ENCODE measurements at places on chromosomes 3 and 15.
A peak's percentile ranks its signal among the peaks of the same experiment; 100 is the strongest.

GRCh38 chr3:47163169-47164006, 525 bp downstream of the SETD2 start:
- DNase-seq, result peak; percentile 37

GRCh38 chr3:120524171-120524923, 71.8 kb upstream of the NDUFB4 start:
- DNase-seq, result no peak

- DNase-seq, result no peak
Observed at GRCh38 chr15:93500155-93500554, 411.1 kb upstream of the RGMA start.

DNA sequence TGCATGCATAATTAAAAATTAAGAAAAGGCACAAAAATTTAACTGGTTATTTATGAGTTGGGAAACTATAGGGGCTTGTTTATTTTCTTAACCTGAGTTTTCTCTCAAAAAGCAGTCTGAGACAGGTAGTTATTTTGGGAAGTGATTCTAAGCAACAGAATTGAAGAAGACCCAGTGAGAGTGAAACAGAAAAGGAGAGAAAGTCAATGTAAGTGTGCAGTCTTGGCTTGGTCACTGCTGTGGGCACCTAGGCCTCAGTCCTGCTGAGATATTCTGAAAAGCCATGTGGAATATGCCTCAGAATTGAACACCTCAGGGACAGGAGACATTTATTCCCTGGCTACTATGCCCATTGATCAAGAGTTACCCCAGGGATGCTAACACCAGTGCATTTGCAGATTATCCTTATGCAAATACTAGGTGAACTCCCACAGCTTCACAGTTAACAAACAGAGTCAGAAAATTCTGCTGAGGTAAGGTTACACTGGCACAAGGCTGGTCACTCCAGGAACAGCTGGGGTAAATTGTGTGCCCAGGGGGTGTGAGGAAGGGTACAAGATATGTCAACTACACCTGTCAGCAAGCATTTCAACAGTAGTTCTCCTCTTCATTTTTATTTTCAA, 222.7 kb downstream of the EFHB start:
- DNase-seq, result no peak

DNA sequence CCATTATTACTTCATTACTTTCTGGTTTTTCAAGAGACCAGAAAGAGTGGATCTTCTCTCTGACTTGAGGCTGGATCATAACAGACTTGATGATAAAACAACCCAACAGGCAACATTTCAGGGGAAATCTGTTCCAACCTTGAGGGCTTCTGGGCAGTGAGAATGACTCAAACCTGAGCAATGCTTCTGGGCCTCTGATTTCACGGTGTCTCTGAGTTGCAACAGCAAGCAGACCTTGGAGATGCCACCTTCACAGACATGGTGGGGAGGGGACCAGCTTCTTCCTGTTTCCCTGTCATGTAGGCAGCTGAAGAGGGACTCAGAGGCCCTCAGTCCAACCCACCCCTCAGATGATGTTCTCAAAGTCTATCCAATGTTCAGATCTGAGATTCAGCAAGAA, 104.0 kb downstream of the ABHD5 start:
- no peak for DNase-seq

DNA sequence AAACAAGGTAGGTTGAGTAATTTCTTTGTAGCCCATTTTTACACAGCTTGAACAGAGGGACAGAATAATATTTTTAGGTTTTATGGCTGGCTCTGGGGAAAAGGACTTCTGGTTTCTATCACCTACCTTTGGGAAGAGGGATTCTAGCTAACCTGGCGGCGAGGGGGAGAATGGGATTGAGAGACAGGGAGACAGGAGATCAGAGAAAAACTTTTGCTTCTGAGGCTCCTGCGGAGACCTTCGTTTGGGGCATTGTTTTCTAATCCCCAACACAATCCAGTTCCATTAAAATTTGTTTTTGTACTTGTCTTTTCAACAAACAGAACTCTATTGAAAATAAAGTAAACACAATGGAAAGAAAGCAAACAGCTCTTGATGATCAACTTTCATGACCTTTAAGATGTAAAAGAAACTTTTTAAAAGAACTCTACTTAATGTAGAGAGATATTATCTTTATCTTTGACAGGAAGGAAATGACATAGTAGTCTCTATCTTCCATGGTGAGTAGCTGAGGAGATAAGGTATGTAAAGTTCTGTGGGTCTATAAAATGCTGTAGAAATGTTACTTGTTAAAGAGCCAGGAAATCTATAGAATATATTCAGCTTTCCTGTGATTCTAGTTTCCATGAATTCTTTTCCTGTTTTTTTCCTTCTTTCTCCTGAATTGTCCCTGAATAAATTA, 37.0 kb upstream of the P2RY1 start:
- no peak for DNase-seq

GRCh38 chr3:141482245-141482922, 4.4 kb upstream of the RASA2 start:
- DNase-seq, result no peak

DNA sequence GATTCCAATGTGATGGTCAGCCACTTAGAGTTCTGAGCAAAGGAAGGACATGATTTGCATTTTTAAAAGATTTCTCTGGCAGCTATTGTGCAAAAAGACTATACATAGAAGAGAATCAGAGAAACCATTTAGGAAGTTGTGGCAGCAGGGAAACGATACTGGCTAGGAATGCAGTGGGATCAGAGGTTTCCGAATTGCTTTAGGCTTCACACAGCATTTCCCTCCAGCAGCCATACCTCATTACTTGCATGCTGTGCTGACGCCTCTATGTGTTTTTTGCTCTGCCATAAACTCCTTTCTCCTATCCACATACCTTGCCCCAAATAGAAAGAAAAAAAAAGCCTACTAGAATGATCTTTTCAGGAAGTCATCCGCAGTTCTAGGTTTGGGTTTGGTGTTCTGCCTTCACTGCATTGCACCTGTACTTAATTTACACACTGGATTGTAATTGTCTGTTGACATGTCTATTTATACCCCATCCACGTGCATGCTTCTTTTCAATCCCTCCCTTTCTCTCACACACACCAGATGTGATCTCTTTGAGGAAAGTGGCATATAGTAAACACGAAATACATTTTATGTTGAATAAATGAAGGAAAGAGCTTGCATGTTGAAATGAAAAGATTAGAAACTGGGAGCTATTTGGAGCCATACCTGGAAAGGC, 860.3 kb upstream of the SEMA6D start:
- DNase-seq, result no peak

GRCh38 chr3:72960812-72961518, 35.6 kb upstream of the PPP4R2 start:
- DNase-seq, result no peak

- peak; percentile 67 for DNase-seq
Observed at GRCh38 chr3:17841190-17841828, 98.9 kb upstream of the TBC1D5 start.

DNA sequence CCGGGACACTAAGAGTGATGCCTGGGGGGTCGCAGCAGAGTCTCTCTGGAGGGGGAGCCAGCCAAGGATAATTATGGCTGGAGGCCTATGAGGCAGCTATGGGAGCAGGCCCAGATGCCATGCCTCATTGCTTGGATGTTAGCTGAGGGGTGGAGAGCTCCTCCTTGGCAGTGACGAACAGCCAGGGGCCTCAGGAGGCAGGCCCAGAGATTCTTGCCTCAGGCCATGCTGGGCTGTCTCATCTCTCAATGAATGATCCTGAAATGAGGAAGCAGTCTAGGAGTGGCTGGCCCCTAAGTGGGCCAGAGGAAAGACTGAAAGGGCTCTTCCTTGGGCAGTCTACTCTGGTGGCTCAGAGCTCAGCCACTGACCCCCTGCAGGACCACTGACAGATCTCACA, 21.3 kb downstream of the KIF9 start:
- no peak for DNase-seq

GRCh38 chr15:89492111-89492641, 4.2 kb downstream of the RHCG start:
- DNase-seq, result no peak

GRCh38 chr3:118348169-118348557, 686.5 kb downstream of the IGSF11 start:
- no peak for DNase-seq

GRCh38 chr3:169179722-169180121, 483.8 kb downstream of the MECOM start:
- DNase-seq, result no peak

DNA sequence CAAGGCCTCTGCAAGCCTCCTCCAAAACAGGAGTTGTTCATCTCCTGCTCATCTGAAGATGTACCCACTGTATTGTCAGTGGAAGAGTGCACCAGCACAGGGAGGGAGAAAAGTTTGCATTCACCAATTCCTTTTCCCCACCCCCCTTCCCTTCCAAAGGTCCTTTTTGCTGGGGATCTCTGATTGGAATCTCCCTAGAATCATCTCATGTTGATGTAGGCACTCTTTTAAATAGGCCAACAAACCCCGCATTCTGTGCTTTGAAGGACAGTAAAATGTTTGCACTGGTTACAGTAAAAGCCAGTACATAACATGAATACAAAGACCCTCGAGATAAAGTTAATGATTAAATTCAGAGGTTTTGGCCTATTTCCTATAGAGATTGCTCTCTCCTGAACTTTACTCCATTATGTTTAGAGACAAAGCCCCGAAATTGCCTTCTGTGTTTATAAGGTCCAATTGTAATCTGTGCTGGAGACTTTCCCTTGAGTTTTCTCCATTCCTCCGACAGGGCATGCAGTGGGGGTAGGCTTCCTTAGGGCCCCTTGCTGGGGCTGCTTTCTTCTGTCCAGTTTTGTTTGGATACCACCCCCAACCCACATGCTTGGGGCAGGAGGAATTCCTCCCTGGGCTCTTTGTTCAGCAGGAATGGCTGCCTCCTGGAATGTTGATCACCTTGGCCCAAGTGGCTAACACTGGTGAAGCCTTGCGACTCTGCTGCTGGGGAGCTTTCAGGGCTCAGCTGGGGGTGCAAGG, 22.5 kb downstream of the TRIM71 start:
- no peak for DNase-seq

GRCh38 chr3:25044762-25045710, 383.0 kb upstream of the RARB start:
- DNase-seq, result no peak

DNA sequence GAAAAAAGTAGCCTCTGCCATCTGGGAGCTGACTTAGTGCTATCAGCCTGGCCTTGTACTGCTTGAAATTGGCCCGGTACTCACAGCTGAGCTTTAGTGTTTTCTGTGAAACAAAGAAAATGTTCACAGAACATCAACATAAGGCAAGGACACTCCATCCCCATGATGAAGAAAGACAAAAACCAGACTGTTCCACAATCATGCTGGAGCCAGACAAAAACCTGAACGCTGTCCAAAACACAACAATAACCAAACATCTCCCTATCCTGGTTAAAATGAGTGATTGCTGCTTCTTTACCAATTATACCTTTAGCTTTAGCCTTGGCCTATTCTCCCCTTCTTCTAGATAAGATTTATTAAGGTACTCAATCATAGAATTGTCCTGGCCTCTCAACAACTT, 153.9 kb downstream of the CPNE4 start:
- DNase-seq, result no peak

GRCh38 chr3:123740391-123740822, 143.7 kb downstream of the MYLK start:
- no peak for DNase-seq

DNA sequence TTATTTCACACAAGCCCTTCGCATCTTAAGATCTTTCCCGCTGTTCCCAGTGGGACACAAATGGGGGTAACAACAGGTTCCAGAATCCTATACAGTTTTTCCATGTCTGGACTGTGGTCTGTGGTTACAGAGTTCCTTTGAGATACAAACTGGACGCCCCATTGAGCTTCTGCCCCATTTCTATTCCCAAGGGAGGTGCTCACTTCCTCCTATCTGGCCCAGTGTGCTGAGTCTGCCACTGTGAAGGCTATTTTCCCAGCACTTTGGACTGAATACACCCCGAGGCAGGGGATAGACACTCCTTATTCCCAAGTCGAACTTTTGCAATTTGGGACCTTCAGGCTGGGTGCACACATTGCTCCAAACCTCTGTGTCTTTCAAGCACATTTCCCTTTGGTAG, 44.0 kb downstream of the MESD start:
- DNase-seq, result no peak

GRCh38 chr15:39462691-39463090, 118.2 kb upstream of the THBS1 start:
- no peak for DNase-seq

- DNase-seq, result no peak
Observed at GRCh38 chr3:143334231-143334630, 214.7 kb downstream of the CHST2 start.

- no peak for DNase-seq
Observed at GRCh38 chr15:85804481-85805170, 9.9 kb upstream of the KLHL25 start.

GRCh38 chr15:42508263-42508690, 12.8 kb downstream of the SNAP23 start:
- DNase-seq, result no peak

DNA sequence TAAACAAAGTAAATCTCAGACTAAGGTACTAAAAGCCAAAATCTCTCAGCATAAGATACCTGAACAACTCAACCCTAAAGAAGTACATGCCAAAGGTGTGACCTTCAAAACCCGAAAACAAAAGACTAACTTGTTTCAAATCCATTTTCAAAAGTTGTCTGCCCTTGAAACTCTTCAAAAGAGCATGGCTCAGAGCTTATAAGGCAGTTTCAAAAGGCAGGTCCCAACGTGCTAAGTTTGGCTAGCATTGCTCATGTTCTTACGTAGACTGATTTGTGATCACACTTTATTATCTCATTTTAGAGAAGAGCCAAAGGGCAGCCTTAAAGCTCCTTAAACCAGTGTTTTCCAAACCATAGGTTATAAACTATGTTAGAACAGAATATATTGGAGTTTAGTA, 112.2 kb downstream of the FEZF2 start:
- DNase-seq, result no peak

DNA sequence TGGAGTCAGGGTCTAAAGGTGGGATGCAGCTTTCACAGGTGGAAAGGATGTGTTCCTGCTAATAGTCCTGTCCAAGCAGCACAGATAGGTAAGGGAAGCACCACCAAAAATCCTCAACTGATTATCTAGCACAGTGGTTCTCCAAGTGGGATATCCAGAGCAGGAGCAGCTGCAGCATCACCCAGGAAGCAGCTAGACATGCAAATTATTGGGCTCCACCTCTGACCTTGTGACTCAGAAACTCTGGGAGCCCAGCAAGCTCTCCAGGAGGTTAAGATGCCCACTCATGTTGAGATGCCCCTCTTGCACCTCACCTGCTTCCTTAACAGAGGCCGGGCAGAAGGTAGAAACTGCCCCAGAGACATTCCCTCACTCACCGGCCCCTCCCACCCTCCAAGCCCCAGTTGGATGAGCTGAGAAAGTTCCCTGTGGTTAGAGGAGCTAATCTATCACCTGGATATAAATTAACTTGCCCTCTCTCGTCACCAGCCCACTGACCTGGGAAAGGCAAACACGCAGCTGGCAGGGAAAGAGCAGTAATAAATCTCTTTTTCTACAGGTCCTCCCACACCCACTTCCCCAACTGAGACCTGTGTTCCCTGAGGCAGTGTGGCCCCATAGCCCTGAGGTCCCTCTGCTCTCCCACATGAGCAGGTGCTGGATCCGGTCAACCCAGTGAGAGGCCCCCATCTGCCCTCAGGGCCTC, 39.3 kb downstream of the ADCY5 start:
- no peak for DNase-seq

DNA sequence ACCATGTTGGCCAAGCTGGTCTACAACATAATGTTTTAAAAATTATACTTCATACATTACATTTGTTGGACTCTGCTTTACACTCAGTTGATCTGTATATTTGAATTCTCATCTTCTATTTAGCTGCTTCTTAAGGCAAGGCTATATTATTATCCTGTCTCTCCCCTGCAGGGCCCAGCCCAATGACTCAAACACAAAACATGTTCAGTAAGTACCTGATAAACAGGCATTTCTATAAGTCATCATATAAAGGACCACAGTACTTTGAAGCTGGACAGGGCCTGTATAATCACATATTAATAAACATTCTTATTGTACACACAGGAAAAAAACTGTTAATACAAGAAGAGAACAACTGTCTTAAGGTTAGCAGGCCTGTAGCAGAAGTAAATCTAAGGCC, 36.2 kb downstream of the NGLY1 start:
- no peak for DNase-seq

Data from activated CD4-positive, alpha-beta T cell treated with anti-CD3 and anti-CD28 coated beads, Interleukin-2, amount 50 U/mL, for 24 hours (primary cell).